RWPE2 (cell line): ENCODE measurements at places on chromosomes 1 and 21.

GRCh38 chr1:234495231-234495990, 16.4 kb upstream of the TARBP1 start:
- H3K36me3 ChIP-seq: no peaks in the 10 kb centered on the region
- no peaks in the 10 kb centered on the region for H3K27me3 ChIP-seq
- no peak for DNase-seq
- H3K4me1 ChIP-seq: peaks cover 29% of the 10 kb centered on the region
- H3K27ac ChIP-seq: peak overlapping the region; percentile 83

- H3K4me1 ChIP-seq: peaks cover 40% of the 10 kb centered on the region
- H3K27ac ChIP-seq: peak overlapping the region; percentile 71
- peak overlapping the region; percentile 95 for H3K4me3 ChIP-seq
- H3K36me3 ChIP-seq: no peaks in the 10 kb centered on the region
- DNase-seq: no peak
- no peaks in the 10 kb centered on the region for H3K27me3 ChIP-seq
These were observed 1.1 kb downstream of the RASAL2 start for GRCh38 chr1:178094739-178095645.

DNA sequence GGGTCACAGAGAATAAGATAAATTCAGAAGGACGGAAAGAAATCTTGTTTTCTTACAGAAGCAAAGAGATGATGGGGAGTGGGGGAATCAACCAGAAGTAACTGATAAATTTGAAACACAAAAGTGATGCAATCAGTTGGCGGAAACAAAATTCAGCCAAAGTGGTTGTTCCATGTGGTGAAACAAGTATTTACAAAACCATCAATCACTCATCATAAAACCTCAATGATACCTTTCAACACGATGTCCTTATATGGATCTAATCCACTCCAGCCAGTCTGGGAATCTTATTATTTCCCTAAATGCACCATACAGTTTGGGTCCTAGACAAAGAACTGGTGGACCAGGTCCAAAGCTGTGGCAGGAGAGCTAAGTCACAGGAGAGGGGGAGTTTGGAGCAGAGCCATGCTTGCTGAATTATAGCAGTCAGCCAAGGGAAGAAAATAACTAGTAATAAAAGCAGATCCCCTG, 303.8 kb upstream of the LRRC7 start:
- H3K27me3 ChIP-seq: peaks cover 3% of the 10 kb centered on the region
- H3K4me1 ChIP-seq: no peaks in the 10 kb centered on the region
- H3K36me3 ChIP-seq: no peaks in the 10 kb centered on the region
- H3K27ac ChIP-seq: no peak overlapping the region

- H3K27me3 ChIP-seq: no peaks in the 10 kb centered on the region
- H3K4me1 ChIP-seq: no peaks in the 10 kb centered on the region
- H3K27ac ChIP-seq: no peak overlapping the region
These were observed 170.1 kb downstream of the TRABD2B start for GRCh38 chr1:47827109-47827508.

- H3K36me3 ChIP-seq: peaks cover 13% of the 10 kb centered on the region
- no peaks in the 10 kb centered on the region for H3K27me3 ChIP-seq
- peaks cover 20% of the 10 kb centered on the region for H3K4me1 ChIP-seq
- no peak for DNase-seq
- no peak overlapping the region for H3K4me3 ChIP-seq
These were observed 57.4 kb downstream of the SLC9A1 start for GRCh38 chr1:27097484-27097917.

DNA sequence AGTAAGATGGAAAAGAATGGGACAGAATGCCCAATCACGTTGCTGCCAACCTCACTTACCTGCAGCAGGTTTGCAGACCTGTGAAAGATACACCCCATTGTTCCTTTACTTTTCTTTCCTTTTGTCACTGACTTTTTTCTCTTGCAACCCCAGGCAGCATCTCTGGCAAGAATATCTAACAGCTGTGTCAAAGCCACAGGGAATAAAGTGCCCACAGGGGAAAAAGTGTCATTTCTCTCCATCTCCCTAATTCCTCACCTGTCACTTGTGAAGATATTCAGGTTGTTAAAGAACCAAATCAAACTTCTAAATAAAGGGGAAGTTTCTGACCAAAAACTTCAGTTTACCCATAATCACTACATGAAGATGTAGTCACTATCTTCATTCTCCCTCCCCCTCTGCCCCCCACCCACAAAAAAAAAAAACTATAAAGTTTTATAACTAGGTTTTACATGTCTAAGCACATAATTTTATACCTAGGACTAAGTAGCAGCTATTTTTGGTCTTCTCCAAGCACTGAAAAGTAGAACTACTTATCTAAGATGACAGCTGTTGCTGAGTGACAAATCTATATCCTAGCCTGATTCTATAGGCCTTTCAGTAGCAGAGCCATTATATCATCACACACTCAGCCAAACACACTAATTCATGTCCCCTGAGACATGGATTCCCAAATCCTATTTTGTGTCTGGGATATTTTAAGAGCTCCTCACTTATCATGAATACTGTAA, 54.9 kb downstream of the TBX15 start:
- H3K4me3 ChIP-seq: no peak overlapping the region
- H3K27ac ChIP-seq: no peak overlapping the region
- H3K27me3 ChIP-seq: no peaks in the 10 kb centered on the region
- H3K36me3 ChIP-seq: no peaks in the 10 kb centered on the region
- DNase-seq: no peak

DNA sequence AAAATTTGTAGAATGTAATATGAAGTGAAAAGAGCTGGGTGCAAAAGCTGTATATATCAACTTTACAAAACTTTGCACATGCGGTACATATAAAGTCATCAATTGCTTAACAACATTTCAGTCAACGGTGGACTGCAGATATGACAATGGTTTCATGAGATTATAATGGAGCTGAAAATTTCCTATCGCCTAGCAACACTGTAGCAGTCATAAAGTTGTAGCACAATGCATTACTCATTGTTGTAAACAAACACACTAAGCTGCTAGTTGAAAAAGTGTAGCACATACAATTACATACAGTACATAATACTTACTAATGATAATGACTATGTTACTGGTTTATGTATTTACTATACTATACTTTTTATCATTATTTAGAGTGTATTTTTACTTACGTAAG, 64.0 kb downstream of the RGS7 start:
- no peak overlapping the region for H3K4me3 ChIP-seq
- H3K36me3 ChIP-seq: no peaks in the 10 kb centered on the region
- H3K4me1 ChIP-seq: no peaks in the 10 kb centered on the region
- no peak overlapping the region for H3K27ac ChIP-seq

GRCh38 chr1:110307239-110307974, 31.8 kb upstream of the RBM15 start:
- no peak overlapping the region for H3K4me3 ChIP-seq
- DNase-seq: no peak
- no peaks in the 10 kb centered on the region for H3K27me3 ChIP-seq
- H3K27ac ChIP-seq: no peak overlapping the region
- no peaks in the 10 kb centered on the region for H3K4me1 ChIP-seq

DNA sequence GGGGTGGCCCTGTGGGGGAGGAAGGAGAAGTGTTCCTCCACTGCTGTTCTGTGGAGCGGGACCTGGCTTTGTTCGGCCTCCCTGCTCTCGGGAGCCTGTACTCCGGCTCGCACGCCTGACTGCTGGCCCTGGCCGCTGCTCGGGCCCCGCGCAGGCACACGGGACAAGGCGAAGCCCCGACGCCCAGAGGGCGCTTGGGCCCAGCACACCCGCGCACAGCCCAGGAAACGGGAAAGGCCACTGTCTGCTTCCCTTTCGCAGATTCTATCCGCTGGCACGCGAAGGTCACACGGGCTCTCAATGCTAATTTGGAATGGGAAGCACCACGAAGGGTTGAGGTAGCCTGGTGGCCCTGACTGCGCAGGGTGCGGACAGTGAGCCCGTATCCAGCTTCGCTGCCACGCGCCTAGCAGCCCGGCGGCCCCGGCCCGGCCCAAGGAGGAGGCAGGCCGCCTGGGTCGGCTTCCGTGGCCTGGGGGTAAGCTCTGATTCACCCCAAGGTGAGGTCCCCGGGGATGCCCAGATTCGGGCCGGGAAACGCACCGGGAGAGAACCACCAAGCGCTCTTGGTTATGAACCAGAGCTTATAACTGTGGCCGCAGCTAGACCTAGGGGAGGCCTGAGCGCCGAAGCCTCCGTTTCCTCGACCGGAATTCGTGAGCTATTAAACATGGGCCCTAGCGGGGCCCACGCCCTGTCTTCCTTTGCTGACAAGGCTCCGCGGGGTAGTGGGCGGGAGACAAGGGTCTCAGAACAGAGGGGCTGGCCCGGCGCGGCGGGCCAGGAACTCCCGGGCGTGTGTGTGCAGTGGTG, 19.7 kb upstream of the TBX15 start:
- no peak for DNase-seq
- peaks cover 60% of the 10 kb centered on the region for H3K27me3 ChIP-seq
- H3K4me1 ChIP-seq: no peaks in the 10 kb centered on the region
- H3K36me3 ChIP-seq: no peaks in the 10 kb centered on the region
- no peak overlapping the region for H3K27ac ChIP-seq

- peaks cover 45% of the 10 kb centered on the region for H3K27me3 ChIP-seq
- no peak overlapping the region for H3K4me3 ChIP-seq
- DNase-seq: no peak
- H3K27ac ChIP-seq: no peak overlapping the region
- no peaks in the 10 kb centered on the region for H3K4me1 ChIP-seq
These were observed 2.6 kb downstream of the HFM1 start for GRCh38 chr1:91402023-91402422.

GRCh38 chr1:101363891-101364318, 127.1 kb downstream of the S1PR1 start:
- H3K27ac ChIP-seq: no peak overlapping the region
- H3K4me1 ChIP-seq: no peaks in the 10 kb centered on the region
- no peaks in the 10 kb centered on the region for H3K27me3 ChIP-seq
- H3K4me3 ChIP-seq: no peak overlapping the region
- DNase-seq: no peak
- H3K36me3 ChIP-seq: no peaks in the 10 kb centered on the region

DNA sequence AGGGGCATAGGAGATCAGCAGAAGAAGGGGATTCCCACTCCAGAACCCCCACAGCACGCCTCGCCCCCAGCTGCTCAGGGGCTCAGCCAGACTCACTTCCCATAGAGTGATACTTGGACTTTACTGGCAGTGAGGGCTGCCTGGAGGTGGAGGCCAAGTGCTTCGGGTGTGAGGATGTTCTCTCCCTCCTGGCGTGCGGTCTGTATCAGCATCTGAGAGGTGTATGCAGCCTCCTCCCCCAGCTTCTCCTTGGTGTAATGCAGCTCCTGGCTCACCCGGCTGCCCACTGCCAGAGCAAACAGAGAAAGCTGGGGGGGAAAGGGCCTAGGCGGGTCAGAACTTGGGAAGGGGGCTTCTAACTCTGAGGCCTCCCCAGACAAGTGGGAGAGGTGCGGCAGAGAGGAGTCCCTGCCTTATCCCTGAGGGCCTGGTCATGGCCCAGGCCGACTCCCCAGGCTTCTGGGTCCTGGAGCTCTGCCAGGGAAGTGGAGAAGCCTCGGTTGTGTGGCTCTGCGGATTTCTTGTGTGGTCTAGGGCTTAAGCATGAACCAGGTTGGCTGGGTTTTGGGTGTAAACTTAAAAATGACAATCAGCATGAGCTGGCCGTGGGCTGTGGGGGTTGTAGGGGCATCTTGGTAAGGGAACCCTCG, 10.9 kb downstream of the PTCH2 start:
- H3K36me3 ChIP-seq: no peaks in the 10 kb centered on the region
- no peak overlapping the region for H3K4me3 ChIP-seq
- DNase-seq: no peak
- H3K27ac ChIP-seq: no peak overlapping the region
- H3K27me3 ChIP-seq: no peaks in the 10 kb centered on the region

GRCh38 chr1:81757398-81758020, 43.2 kb upstream of the ADGRL2 start:
- no peaks in the 10 kb centered on the region for H3K27me3 ChIP-seq
- H3K36me3 ChIP-seq: no peaks in the 10 kb centered on the region
- no peak overlapping the region for H3K27ac ChIP-seq
- H3K4me3 ChIP-seq: no peak overlapping the region
- DNase-seq: no peak

- no peak for DNase-seq
- peaks cover 21% of the 10 kb centered on the region for H3K4me1 ChIP-seq
- no peaks in the 10 kb centered on the region for H3K27me3 ChIP-seq
- H3K4me3 ChIP-seq: no peak overlapping the region
- H3K27ac ChIP-seq: peak overlapping the region; percentile 96
These were observed 14.7 kb downstream of the PDXK start for GRCh38 chr21:43733529-43734071.

DNA sequence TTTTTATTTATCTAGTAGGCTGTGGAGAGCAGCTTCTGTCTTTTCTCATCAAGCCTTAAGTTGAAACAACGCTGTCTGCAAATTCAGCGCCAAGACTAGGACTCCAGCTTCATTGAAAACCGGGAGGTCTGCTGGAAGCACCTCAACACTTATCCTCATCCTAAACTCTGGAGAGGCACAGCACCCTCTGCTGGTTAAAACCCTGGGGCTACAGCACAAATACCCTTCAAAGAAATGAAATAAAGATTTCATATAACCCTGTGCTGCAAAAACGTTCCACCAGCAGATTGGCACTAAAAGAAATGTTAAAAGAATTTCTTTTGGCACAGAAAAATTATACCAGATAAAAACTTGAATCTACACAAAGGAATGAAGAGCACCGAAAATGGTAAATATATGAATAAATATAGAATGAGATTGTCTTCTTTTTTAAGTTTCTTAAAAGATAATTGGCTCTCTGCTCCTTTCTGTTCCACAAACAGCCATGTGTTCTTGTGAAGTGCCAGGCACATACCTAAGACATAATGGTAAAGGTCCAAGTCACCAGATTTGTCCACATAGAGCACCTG, 227.7 kb upstream of the SAMSN1 start:
- H3K4me3 ChIP-seq: no peak overlapping the region
- H3K36me3 ChIP-seq: no peaks in the 10 kb centered on the region
- H3K27me3 ChIP-seq: no peaks in the 10 kb centered on the region
- no peak for DNase-seq

DNA sequence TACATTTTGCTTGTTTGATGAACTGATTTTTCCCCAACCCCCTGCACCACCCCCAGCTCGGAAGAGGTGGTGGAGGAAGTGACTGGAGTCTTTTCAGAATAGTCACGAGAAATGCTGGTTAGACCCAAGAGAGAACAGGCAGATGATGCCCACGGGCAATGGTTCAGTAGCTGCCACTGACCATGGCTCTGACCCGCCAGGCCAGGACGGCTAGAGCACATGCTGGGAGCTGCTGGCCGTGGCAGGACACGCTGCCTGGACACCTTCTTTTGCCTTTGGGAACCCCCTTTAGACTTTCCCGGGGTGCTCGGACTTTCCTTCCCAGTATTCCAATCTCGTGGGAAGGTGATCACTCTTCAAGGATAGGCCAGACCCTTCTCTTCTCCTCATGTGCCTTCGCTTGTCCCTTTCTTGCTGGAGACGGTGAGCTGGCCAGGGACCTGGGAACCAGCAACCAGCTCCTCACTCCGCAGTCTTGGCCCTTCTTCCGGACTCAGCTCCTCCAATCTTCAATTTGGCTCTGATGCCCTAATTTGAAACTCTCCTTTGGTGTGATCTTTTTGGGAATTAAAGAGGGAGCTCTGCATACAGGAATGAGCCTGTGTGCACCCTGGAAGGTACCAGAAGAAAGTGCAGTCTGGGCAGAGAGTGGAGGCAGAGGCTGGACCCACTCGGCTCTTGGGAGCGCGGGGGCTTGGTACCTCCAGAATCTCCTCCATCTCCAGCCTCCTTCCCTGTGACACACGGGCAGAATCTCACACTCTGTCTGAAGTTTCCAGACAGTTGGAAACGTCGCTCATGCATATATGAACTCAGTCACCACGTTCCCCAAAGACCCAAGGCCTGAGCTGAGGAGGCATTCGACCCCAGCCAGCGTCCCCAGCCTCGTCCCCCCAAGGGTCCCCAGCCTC, 4.0 kb upstream of the PDE9A start:
- no peak overlapping the region for H3K4me3 ChIP-seq
- H3K4me1 ChIP-seq: peaks cover 3% of the 10 kb centered on the region
- DNase-seq: peak; percentile 30
- H3K27ac ChIP-seq: no peak overlapping the region
- H3K36me3 ChIP-seq: no peaks in the 10 kb centered on the region

GRCh38 chr21:38773099-38774061, 32.3 kb upstream of the ETS2 start:
- peaks cover 22% of the 10 kb centered on the region for H3K4me1 ChIP-seq
- no peak overlapping the region for H3K4me3 ChIP-seq
- DNase-seq: peak; percentile 79
